Stimulated activated effector memory CD8-positive, alpha-beta T cell treated with anti-CD3 and anti-CD28 coated beads, Interleukin-12 subunit alpha, Interleukin-12 subunit beta, amount 100 ng/mL, for 72 hours (primary cell): ENCODE measurements at places on chromosomes 4 and X.

DNA sequence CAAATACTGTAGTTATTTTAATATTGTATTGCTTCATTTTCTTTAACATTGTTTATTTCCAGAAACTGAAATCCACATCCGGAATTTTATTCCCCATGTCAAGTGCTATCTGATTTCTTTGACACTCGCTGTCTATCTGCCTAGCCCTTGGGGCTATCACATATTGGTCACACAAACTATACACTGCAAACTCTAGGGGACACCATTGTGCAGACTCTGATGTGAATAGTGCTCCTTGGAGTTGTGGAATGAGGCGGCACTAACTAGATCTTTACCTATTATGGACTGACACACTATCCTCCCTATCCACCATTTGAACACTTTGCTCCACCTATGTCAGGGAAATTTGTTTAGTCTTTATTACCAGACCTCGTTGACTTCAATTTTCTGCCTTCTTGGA lies 534.5 kb downstream of the GLUD2 start:
- DNase-seq, result no peak

DNA sequence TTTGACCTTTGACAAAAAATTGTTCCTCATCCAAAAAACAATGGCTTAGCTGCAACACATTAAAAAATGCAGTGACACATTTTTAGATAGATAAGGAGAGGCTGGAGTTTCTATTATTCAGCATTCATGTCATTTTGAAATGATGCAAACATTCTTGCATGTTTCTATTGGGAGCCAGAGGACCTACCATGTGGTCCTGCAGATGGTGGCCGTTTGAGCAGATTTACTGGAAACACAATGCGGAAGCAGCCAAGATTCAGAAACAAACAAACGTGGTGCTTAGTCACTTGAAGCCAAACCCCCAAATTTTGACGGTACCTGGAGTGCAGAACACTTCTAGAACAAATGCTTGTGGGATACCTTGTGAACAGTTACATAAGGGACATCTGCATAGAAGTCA lies 456.7 kb downstream of the PCDH18 start:
- DNase-seq, result no peak

- no peak for DNase-seq
Observed at GRCh38 chr4:22435652-22436051, 80.2 kb downstream of the ADGRA3 start.

DNA sequence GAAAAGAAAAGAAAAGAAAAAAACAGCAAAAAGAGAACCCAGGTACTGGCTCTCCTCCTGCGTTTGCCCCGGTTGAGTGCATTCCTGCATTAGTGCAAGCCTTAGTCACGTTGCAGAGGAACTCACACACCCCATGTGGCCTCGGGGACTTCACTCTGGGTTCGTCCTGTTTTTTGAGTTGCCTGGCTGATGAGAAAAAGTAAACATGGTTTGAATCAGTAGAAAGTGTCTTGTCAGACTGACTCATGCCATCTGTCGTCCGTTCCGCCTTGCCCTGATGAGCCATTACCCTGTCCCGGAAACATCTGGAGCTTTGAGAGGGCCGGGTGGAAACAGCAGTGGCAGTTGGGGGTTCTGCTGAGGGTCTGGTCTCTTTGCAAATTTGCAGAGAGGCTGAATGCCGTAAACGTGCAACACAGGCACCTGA lies 16.3 kb downstream of the CD99 start:
- DNase-seq, result peak; percentile 86
